ENCODE measurements at places on chromosomes 11 and 22.

DNA sequence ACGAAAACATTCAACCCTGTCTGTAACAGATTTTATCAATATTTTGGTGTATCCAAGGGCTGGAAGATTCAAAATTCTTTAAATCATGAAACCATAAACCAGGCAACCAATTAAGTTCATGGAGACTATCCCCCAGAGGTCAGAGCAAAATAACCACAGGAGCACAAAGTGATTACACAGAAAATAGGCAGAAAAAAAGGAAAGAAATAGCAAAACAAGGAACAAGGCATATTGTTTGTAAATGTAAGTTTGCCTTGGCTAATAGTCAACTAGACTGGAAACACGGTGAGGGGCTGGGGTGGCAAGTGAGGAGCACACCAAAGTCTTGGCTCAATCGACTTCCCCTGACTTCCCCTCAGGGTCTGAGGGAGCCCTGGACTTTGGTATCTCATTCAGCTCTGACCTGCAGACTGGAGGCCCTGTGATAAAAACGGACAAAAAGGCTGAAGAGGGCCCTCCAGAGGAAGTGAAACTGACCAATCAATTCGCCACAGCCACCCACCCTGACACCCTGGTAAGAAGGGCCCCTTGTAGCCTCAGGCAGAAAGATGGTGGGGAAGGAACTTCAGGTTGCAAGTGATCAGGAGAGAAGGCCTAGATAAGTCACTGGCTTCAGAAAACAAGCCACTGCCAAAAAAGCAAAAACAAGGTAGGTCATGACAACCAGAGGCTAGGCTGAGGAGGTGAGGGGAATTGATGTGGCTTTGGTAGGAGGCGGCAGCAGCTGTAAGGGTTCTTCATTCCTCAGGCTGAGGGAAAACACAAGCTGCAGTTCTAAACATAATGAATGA, 1.8 kb downstream of the SIK3 start:
- no peak for DNase-seq

- DNase-seq, result no peak
Measured at GRCh38 chr11:104009744-104010143, 26.7 kb upstream of the DDI1 start.

GRCh38 chr11:116837231-116838091, at the start of gene APOA1:
TSS of gene APOA1 (minus strand) at chr11:116837622. CDS start at chr11:116837387, 235 bp downstream.
- no peak for DNase-seq

DNA sequence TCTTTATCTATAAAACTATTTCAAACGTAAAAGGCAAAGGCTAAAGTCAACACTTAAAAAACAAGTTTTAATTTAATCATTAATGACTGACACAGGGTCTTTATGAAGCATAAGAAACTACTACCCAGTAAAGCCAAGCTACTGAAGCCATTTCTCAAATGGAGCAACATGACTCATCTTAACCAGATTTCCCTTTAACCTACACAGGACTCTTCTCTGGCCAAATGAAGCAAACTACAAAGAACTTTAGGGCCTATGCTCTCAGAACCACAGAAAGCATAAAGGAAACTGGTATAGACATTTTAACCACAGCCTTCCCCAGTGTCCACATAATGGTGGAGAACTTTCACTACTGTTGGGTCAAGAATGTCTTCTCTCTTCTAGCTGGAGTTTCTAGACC, 34.7 kb downstream of the ALG9 start:
- DNase-seq, result no peak

DNA sequence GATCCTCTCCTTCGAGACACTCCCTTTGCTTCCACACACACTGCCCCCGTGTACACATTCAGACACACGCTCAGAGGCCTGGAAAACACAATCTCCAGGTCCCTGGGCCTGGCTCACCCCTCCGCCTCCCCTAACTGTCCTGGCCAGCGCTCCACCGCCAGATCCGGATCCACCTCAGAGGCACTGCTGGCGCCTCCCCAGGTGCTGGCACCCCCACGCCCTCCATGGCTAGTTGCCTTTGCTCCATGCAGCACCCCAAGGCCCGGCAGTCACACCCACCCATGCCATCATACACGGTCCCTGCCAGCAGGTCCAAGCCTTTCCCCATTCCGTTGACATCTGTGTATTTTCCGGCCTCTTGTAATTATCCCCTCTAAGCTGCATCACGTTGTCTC, 11.1 kb downstream of the SPTBN2 start:
- no peak for DNase-seq

- no peak for DNase-seq
Measured at GRCh38 chr11:112630496-112630895, 330.7 kb upstream of the NCAM1 start.

GRCh38 chr22:32531228-32531627, 56.6 kb downstream of the FBXO7 start:
- DNase-seq, result no peak

DNA sequence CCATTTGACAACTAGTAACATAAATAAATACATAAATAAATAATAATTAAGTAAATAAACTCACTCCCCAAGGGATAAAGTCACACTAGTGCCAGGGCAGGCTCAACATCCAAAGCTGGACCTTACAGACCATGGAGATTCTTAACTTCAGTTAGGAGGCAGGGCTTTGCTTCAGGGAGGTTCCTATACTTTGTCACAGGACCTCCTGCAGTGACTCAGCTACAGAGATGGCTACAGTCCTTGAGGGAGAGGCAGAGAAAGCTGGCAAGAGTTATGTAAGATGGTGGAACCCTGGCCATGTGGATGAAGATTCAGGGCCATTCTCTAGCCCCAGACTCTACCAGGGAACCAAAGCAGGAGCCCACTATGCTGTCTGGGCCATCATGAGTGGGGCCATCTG, 74.1 kb upstream of the CADM1 start:
- no peak for DNase-seq

- DNase-seq, result no peak
Measured at GRCh38 chr11:108959874-108960273, 295.0 kb downstream of the DDX10 start.

GRCh38 chr11:92907671-92908070, 61.8 kb upstream of the MTNR1B start:
- no peak for DNase-seq

DNA sequence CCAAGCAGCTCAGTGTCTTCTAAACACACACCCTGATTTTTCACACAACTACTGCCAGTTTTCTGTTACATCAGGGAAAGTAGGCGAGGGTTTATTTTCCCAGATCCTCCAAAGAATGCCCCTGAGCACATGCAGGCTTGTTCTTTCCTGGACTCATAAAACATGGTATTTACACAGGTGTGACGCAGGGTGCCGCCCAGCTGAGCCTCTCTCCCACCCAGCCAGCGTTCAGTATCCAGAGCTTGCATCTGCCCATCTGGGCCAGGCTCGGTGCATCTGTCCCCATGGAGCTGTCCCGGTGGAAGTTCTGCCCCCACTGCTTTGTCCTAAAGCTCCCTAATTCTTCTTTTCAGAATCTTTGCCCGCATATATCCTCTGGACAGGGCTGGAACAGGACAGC, 44.8 kb upstream of the ISX start:
- DNase-seq, result no peak
